AG04450 (cell line): ENCODE measurements at places on chromosomes 12 and 14.

GRCh38 chr12:65725376-65725775, 98.9 kb upstream of the HMGA2 start:
- no peak for DNase-seq

DNA sequence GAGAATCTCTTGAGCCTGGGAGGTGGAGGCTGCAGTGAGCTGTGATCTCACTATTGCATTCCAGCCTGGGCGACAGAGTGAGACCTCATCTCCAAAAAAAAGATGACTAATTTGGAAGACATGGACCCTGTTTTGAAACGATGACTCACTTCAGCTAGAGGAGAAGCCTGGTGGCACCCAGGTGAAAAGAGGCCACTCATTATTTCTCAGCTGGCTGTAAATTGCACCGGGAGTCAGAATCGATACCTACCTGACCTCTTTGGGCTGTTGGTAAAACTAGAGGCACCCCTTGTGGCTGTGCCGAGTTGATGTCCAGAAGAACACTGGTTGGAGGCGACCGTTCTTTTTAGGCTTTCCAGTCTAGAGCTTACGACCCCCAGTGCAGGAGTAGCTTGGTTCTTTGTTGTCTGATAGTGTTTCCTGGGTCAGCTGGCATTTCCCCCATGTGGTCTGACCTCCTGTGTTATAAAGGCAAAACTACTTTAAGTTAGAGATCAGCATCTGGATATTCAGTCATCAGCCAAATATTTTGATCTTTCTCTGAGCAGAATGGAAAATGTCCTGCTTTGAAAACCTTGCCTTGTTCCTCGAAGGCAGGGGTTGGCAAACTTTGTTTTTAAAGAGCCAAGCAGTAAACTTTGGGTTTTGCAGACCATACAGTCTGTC, 93.2 kb downstream of the CHST11 start:
- DNase-seq: no peak

DNA sequence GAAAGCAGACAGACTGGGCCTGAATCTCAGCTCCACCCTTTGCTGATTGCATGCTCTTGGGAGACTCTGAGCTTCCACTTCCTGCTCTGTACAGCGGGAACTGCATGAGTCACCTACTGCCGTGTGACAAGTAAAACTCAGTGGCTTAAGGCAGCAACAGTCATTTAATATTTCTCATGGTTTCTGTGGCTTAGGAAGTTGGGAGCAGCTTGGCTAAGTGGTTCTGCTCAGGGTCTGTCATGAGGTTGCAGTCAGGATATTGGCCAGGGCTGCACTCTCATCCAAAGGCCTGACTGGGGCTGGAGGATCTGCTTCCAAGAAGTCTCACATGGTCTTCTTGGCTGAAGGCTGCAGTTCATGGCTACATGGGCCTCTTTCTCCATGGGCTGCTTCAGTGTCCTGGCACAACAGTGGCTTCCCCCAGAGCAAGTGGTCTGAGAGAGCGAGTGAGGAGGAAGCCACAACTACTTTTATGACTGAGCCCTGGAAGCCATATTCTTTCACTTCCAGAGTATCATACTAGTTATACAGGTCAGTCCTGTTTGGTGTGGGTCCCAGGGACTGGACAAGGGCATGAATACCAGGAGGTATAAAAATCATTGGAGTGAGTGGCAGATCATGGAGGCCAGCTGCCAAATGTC, 49.7 kb downstream of the FAM222A start:
- no peak for DNase-seq

- DNase-seq: no peak
These were observed 32.7 kb downstream of the FLRT2 start for GRCh38 chr14:85562630-85563029.

DNA sequence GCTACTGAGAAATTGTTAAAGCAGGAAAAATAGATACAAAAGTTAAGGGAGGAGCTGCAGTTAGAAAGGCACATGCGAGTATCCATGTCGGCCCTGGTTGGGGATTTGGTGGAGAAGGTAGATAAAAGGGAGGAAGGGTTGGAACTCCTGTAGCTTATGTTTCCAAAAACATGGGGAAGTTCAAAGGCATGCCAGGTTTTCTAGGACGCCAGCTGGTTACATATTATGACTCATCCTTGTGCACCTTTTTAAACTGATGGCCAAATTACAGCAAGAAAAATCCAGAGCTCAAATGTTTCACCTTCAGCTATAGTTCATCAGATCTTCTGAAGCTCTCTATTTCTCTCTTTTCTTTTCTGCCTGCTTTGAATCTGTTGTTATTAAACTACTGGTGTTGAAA, 13.2 kb upstream of the MAP4K5 start:
- DNase-seq: no peak

- DNase-seq: no peak
These were observed 15.6 kb downstream of the CEP170B start for GRCh38 chr14:104880584-104881210.
